ENCODE measurements at places on chromosomes 3 and 15.

- DNase-seq, result no peak
Observed at GRCh38 chr3:114721864-114722263, 425.2 kb downstream of the ZBTB20 start.

DNA sequence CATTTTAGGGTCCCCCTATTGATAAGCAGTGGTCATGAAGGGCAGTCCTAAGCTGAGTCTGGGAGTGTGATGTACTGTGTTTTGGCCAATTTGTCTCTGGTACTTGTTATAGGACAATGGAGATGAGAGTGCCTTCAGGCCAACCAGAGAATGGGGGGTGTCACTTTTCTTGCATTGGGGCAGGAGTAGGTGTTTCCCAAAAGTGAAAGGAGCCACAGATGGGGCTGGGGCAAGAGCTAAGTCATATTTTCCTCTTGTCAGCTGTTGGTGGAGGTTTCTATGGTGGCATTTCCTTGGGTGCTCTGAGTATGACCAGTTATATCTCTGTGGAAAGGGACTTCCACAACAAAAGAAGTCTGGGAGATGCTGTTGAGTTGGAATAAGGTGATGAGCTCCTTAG, 24.7 kb upstream of the BSN start:
- no peak for DNase-seq

DNA sequence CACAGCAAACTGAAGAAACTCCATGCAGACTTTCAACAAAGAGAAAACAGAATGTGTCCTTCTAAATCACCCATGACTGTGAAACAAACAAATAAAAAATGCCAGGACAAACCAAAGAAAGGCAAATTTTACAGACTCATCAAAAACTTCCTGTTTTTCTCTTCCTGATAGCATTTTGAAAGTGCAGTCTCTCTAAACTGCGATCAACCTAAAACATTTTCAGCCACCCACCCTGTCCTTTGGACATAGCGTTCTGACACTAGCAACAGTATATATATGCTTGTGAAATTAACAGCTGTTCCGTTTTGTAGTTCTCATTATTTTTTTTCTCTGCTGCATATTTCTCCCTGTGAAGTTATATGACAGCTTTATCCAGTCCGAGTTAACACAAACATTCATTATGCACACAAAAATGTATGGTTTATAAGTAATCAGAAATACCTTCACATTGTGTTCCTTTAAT, 151.7 kb downstream of the FBN1 start:
- no peak for DNase-seq

DNA sequence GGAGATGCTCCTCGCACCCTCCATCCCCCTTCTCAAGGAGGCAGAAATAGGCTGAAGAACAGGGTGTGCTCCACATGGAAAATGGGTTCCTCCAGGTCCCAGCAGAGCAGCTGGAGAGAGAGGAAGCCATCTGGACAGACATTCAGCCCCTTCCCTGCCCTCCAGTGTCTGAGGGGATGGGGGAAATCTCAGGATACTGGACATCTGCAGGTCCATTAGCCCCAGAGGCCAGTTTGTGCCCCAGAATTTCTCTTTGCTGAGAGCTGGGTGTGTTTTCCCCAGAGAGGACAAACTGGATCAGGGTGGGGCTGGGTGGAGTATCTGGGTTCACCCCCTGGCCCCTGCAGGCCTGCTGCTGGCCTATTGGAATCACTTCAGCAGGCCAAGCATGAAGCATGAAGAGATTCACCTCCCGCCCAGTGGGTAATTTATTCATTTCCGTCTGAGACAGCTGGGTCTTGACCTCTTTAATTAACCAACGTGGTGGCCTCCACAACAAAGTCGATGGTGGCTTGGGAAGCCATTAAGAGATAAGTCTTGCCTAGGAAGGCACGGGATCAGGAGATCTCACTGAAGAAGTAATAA, 4.6 kb downstream of the FAM3D start:
- no peak for DNase-seq

All from stimulated activated CD4-positive, alpha-beta T cell treated with anti-CD3 and anti-CD28 coated beads, Interleukin-2, amount 100 ng/mL, for 24 hours (primary cell).